ENCODE measurements at places on chromosomes 1 and 21.

GRCh38 chr1:47963568-47964358, 33.4 kb downstream of the TRABD2B start:
- DNase-seq, result peak; percentile 21

DNA sequence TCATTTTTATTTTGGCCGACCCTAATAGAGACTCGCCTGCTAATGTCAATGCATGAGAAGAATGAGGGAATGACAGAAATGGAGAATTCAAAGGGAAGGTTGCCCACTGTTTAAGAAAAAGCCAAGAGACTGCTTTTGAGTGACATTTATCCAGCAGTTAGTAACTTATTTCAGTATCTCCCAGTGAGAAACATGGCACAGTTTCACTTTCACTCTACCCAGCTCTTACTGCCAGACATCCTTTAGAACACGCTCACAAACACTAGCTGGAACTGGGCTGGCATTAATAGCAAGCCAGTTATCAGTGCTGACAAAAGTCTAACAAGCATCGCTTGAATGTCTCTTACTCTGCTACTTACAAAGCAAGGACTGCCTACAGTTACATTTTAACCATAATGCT, 8.5 kb downstream of the GGPS1 start:
- DNase-seq, result peak; percentile 43

DNA sequence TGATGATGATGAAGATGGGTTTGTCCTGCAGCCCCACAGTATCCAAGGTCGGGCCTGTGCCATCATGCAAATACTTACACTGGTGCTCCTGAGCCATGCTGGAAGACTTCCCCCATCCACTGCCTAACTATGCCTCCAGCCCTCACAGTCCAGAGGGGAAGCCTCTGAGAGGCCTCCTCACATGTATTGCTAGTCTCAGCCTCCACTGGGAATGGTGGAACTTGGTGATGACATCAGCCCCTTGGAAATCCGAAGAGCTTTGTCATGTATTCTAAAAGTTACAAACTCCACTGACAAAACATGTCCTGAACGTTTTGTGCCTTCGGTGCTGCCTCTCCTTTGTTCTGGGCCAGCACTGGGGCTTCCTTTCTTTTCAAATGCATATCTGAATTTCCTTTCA, 61.1 kb upstream of the DMRTB1 start:
- no peak for DNase-seq

GRCh38 chr1:85313888-85314696, 37.7 kb upstream of the BCL10 start:
- DNase-seq, result peak; percentile 87

- peak; percentile 21 for DNase-seq
Measured at GRCh38 chr21:42844411-42845113, 34.8 kb downstream of the WDR4 start.
